ENCODE measurements at places on chromosomes 3 and 15.

DNA sequence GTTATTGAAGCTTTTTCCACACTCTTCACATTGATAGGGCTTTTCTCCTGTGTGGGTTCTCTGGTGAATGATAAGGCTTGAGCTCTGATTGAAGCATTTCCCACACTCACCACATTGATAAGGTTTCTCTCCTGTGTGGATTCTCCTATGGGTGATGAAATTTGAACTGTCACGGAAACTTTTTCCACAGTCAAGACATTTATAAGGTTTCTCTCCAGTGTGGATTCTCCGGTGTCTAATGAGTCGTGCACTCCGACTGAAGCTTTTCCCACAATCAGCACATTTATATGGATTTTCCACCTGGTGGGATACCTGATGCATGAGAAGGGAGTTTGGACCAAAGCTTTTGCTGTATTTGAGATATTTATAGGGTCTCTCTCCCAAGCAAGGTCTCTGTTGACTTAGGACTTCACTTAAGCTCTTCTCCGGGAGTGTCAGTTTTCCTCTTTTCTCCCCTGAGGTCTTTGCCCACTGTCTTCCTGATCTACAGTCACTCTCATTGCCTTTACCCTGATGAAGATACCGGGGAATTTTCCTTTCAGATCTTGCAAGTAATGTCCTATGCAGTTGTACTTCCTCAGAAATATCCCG is 9.4 kb downstream of the ZSCAN29 start:
- DNase-seq: no peak

DNA sequence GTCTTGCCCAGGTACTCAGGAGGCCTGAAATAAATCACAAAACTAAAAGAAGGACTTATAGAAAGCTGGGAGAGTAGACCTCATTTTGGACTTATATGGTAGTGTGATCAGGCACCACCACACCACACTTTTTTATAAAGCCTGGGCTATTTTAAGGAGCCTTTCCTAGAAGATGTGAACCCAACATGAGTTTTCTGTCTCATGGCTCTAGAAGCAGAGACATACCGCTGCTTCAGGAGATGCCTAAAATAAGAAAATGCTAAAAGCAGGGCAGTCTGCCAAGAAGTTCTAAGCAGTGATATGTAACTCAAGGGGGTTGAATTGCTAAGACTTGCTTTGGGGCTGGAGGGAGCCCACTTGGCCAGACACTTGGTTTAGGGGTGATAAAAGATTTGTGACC is 49.6 kb downstream of the SUMF1 start:
- no peak for DNase-seq

DNA sequence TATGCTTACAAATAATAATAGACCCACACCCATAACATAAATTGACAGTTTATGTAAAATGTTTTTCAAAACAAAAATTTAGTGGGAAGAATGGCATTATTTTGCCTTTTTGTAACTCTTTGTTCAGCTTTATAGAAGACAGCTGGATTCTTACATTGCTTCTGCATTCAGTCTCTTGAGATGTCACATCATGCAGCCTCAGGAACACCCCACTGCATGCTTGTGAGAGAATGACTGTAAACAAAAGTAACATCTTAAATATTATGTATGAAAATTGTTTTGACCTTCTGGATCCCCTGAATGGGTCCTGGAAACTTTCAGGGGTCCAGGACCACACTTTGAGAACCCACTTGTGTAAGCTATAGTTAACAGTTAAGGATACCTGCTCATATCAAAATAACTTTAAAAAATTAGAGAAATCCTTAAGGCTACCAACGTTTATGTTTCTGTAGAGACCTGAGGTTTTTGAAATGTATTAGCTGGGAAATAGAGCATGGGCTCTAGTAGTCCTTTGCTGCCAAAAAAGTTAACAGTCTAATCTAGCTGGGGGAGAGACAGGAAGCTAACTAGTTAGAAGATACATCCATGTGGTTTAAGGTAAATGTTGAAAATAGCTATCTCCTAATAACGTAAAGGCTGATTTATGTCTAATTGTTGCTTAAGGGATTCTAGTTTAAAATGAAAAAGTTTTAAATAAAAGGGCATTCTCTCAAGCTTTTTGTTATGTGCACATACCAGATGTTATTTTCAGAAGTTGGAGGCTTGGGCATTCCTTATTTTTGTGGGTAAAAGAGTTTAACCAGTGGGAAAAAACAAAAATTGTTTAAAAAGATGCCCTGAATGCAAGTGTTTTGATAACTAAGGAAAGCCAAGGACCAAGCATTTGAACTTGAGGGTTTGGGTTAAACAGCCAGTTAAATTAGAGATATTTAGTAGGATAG is 3.8 kb downstream of the USP3 start:
- DNase-seq: no peak

- no peak for DNase-seq
Measured at GRCh38 chr3:101091489-101091888, 98.3 kb upstream of the ABI3BP start.

GRCh38 chr3:10549617-10550230 is 44.3 kb upstream of the ATP2B2 start:
- no peak for DNase-seq

DNA sequence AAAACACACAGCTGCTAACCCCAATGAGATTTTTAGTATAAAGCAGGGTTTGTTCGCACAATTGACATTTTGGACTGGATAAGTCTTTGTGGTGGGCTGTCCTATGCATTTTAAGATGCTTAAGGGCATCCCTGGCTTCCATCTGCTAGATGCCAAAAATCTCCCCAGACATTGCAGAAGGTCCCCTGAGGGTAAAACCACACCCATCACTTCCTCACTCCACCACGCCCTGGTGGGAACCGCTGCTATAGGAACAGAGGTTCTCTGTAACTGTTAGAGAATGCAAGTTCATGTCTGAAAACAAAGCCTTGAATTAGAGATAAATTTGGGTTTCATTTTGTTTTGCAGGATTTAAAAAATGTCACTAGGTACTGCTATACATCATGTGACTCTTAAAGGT is 67.7 kb downstream of the ARHGEF26 start:
- no peak for DNase-seq

All from CMK (cell line).